Urinary bladder (tissue), 4 donors: ENCODE measurements at places on chromosomes 2 and 18. TPM values are rescaled to one million over a fixed set of nuclear protein-coding genes. Genes with fewer than 3 reads are reported as not detected.

DSEL gene
- total RNA-seq = 49.3 TPM

FLACC1 gene
- total RNA-seq = 1.3 TPM

G6PC2 gene
- total RNA-seq = not detected

RAPGEF4 gene
- 22.9 TPM for total RNA-seq

GNLY gene
- not detected for total RNA-seq

CFC1 gene
- total RNA-seq = not detected

REG1B gene
- total RNA-seq = not detected

TMEM247 gene
- total RNA-seq = not detected

OXER1 gene
- total RNA-seq = 1.5 TPM

ONECUT2 gene
- 0.11 TPM for total RNA-seq
